ENCODE measurements at places on chromosomes 4 and X.
A peak's percentile ranks its signal among the peaks of the same experiment; 100 is the strongest.

- no peak for DNase-seq
Measured at GRCh38 chr4:143017210-143017609, 167.5 kb upstream of the USP38 start.

GRCh38 chr4:149932188-149932587 lies 116.5 kb upstream of the IQCM start:
- no peak for DNase-seq

GRCh38 chr4:139603576-139604410 lies 47.8 kb upstream of the SETD7 start:
- DNase-seq = peak; percentile 45

DNA sequence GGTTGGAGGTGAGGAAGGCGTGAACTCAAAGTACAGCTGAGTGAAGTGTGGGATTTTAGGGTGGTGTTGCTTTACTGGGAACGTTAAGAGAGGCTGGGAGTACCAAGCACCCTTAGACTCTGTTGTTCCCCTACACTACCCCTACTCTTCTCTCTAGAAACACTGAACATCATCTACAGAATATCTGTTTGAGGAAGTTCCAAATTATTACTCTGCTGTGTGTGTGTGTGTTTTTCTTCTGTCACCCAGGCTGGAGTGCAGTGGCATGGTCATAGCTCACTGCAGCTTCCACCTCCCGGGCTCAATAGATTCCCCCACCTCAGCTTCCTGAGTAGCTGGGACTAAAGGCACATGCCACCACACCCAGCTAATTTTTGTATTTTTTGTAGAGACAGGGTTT lies 76.7 kb upstream of the AP1S2 start:
- DNase-seq = no peak

GRCh38 chr4:122826079-122826527 lies 528 bp upstream of the FGF2 start:
- no peak for DNase-seq

DNA sequence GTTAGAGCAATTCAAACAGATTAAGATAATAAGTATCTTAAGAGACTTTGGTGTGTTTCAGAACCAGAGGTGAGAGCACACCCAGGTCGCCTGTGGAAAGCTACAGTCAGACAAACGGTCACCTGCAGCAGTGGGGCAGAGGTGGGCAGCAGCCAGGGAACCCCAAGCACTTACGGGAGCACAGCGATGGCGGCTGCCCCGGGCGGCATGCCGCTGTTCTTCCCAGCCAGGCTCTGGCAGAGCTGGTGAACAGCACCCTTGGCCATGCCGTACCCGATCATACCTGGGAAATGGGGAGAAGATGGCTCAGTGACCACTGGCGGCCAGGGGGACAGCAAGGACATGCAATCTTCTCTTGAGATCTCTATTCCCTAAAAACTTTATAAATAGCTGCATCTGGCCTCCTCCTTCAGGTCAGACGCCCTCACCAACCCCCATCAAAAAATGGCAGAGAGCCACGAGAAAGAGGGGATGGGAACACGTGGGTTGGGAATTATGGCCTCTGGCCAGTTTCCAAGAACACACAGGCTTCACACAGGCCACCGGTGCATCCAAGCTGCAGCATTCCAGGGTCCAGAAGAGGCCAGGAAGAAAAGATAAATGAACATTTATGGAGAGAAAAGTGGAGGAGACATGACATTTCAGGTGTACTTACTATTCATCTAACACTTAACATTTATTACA lies 19.7 kb downstream of the QDPR start:
- no peak for DNase-seq

Measured in GM13976 (cell line).